Stimulated activated CD8-positive, alpha-beta memory T cell treated with anti-CD3 and anti-CD28 coated beads, Interleukin-15, amount 100 ng/mL, for 24 hours (primary cell): ENCODE measurements at places on chromosomes 11 and 22.

- no peak for DNase-seq
Observed at GRCh38 chr11:106088896-106089295, 11.4 kb downstream of the AASDHPPT start.

DNA sequence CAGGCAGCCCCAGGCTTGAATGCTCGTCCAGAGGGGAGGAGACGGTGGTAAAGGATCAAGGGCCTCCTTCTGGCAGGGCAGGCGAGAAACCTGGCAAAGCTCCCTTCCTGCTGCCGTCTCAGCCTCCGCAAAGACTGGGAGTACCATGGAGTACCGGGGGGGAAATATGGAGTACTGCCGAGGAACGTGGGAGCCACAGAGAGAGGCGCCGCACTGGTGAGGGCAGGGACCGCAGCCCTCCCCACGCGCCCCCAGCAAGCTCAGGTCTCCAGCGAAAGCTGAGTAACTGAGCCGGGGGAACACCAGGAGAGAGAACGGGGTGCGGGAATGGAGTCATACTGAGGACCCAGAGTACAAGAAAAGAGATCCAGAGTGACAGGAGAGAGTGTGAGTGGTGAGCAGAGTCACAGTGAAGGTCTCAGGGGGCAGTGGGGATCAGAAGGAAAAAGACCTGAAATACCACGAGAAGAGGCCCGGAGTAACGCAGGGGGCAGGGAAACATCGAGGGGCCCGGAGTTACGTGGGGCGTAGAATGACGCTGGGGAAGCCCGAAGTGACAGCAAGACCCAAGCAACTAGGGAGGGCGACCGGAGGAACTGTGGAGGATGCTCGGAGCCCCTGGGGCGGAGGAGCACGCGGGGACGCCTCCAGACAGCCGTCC lies 740 bp downstream of the EML3 start:
- DNase-seq = no peak

DNA sequence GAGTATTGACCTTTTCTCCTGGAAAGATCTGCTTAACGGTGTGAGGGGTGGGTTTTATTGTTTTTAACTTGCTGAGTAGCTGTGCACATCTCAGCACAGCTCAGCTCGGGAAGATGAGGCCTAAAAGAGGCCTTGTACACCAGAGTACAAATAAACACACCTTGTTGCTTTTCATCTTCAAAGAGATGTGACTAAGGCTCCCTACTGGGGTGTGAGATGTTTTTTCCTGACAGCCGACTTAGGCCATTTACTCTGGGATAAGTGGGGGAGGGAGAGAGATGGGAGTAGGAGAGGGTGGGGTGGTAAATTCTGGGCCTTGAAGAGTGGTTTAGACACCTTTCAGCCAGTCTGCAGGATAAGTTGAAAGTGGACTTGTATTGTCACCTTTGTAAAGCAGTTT lies 2.9 kb downstream of the LDLRAD3 start:
- no peak for DNase-seq

DNA sequence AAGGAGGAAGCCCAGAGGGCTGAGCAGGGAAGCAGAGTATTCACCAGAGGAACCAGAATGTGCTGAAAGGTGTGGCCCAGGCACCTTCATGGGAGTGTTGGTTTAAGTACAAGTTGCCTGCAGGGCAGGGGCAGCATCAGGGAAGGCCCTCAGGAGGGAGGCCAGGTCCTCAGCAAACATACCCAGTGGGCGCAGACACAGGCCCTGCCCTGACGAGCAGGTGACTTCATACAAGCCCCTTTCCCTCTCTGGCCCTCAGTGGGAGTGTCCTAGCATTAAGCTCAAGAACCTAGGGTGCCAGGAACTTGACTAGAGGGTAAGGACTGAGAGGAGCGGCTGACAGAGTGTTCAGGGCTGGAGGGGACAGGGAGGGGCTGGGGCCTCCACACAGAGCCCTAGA lies 7.5 kb upstream of the CASTOR1 start:
- no peak for DNase-seq

DNA sequence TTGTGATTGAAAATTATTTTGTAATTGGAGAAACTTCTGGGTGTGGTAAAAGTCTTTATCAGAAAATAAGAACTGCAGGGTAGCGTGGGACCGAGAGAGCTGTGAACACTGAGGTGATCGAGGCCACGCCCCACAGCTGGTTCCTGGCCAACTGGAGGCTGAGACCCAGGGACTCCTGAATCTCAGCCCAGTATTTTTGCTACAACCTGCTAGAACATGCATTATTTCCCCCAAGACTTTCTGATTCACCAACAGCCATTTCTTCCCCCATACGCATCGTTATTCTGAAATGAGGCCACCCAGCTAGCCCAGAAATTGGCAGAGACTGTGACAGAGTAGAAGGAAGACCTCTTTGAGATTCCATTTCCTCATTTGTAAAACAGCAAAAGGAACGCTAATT lies 3.4 kb upstream of the FGF19 start:
- DNase-seq = no peak

GRCh38 chr22:47196166-47196849 lies 433.9 kb downstream of the TBC1D22A start:
- no peak for DNase-seq

- no peak for DNase-seq
Observed at GRCh38 chr22:50490531-50491308, 4.1 kb downstream of the MIOX start.

- DNase-seq = no peak
Observed at GRCh38 chr11:64865286-64866172, 12.9 kb downstream of the EHD1 start.

GRCh38 chr11:2395211-2395730 lies 5.3 kb upstream of the TSSC4 start:
- no peak for DNase-seq

GRCh38 chr11:29032384-29033149 lies 924.4 kb downstream of the METTL15 start:
- DNase-seq = no peak

DNA sequence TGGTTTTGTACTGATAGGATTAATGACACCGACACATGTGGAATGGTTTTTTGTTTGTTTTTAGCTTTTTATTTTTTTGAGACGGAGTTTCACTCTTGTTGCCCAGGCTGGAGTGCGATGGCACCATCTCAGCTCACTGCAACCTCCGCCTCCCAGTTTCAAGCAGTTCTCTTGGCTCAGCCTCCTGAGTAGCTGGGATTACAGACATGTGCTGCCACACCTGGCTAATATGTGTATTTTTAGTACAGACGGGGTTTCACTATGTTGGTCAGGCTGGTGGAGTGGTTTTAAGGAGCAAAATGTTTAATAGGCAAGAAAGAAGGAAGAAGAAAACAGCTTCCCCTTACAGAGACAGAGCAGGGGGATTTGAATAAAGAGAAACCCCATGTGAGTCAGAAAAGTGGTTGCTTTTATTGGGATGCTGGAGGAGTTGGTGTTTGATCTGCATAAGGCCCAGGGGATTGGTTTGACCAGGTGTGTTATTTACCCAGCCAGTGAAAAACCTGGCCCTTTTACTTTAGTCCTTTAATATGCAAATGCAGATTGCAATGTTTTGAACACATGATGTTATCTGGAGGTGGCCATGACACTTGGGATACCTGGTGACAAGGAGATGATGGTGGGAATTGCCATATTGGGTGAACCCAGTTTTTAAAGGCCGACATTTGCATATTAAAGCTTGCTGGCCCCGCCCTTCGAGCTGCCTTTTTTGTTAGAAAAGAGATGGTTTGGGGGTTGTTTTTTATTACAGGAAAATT lies 24.3 kb downstream of the SUSD2 start:
- DNase-seq = no peak

DNA sequence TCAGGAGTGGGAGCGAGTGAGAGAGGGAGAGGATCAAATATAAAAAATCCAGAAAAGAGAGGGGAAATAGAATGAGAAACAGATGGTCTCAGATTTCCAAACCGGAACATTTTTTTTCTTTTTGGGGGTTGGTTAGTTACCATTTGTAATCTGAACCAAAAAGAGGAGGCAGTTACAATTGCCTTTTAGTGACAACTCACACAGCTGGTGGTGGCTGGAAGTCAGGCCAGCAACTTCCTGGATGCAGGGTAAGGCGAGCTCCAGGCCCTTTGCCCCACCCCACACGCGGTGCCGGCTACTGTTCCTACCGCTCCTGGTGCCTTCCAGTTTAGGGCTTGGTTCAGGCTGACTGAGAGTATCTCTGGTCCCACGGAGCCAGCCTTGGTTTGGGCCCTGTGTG lies 21.0 kb upstream of the UBASH3B start:
- no peak for DNase-seq

- DNase-seq = no peak
Observed at GRCh38 chr11:58784995-58785394, 53.3 kb upstream of the GLYAT start.

- no peak for DNase-seq
Observed at GRCh38 chr11:19075636-19076035, 15.1 kb upstream of the MRGPRX2 start.

DNA sequence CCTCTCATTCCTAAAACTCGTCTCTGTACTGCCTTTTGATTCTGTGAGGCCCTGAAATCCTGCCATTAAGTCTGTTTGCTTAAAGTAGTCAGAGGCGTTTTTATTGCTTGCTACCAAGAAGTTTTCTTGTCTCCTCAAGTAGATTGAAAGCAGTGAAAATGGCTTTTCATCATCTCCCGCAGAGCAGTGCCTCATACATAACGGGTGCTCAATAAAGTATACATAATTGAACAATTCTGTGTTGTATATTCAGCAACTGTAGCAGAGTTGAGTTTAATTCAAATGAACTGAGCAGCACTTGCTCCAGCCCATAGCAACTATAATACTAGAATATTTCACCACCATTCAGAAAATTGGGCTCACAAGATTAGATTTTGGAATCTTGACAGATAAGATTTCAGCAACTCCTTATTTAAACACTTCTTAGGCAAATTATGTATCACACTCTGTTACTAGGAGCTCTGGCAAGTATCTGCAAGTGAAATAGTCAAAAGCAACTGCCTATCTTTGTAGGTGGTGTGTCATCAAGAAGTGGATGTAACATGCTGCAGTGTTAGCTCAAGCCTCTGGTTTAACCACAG lies 20.0 kb downstream of the FIBIN start:
- DNase-seq = no peak

DNA sequence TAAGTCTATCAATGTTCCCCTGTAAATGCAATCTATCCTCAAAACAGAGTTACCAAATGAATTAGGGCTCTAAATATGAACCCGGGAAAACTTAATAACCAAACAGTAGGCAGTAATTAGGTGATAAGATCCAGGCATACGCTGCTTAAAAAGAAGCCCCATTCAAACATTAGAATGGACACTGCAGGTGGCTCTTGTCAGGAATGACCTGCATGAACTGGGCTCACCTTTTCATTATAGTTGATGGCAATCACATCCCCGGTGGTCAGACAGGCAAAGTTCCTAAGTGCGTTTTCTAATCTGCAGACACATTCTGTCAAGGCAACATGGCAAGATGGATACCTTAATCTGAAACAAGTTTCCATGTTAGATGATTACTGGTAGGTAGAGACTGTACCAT lies 14.0 kb downstream of the UFD1 start:
- DNase-seq = no peak

DNA sequence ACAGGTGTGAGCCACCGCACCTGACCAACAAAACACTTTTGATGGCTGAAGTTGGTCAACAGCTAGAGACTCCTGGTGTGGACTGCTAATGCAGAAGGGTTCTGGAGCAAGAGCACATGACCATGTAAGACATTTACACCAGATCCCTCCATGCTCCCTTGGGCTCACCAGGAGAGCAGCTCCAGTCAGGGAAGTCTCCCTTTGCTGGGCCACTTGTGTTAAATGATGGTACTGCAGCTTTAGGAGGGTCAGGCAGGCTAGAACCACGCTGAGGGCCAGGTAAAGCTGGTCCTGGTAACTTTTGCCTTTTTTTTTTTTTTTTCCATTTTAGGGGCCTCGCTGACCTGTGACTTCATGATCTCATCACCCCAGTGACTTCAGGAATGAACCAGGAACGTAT lies 146.4 kb downstream of the FBXO7 start:
- DNase-seq = no peak

DNA sequence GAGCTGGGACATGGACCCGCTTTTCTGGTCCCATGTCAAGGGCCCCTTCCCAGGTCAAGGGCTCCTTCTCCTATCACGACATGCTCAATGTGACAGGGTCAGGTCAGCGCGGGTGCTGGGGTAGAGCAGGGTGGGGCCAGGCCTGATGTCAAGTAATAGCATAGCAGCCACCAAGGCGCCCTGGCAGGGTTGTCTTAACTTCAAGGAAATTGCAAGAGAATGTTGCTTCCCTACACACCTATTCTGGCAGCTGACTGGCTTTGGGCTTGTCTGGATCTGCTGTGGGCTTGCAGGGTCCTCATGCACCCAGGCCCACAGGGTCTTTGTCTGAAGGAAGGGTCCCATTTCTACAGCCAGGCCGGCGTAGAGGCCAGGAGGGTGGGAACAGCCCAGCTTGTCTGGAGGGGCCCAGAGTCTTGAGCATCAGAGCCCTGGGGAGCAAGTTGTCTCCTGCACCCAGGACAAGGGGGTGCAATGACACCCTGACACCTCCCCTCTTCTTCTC lies 71.4 kb downstream of the BUD13 start:
- no peak for DNase-seq

DNA sequence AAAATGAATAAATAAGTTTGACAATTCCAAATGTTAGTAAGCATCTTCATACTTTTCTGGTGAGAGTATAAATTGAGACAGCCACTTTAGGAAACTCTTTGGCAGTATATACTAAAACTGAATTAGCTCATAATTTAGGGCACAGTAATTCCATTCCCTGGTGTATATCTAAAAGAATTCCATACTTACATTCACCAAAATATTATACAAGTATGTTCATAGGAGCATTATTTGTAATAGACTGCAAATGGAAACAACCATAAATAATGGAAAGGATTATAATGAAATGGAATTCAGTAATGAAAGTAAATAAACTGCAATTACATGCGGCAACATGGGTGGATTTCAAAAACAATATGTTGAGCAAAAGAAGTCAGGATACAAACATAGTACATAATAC lies 315.8 kb upstream of the LRRC4C start:
- no peak for DNase-seq

- DNase-seq = no peak
Observed at GRCh38 chr11:94854770-94855633, 86.8 kb downstream of the AMOTL1 start.

GRCh38 chr11:47123094-47123493 lies 53.6 kb downstream of the ARFGAP2 start:
- no peak for DNase-seq

- DNase-seq = no peak
Observed at GRCh38 chr22:36065462-36065774, 36.8 kb upstream of the RBFOX2 start.

DNA sequence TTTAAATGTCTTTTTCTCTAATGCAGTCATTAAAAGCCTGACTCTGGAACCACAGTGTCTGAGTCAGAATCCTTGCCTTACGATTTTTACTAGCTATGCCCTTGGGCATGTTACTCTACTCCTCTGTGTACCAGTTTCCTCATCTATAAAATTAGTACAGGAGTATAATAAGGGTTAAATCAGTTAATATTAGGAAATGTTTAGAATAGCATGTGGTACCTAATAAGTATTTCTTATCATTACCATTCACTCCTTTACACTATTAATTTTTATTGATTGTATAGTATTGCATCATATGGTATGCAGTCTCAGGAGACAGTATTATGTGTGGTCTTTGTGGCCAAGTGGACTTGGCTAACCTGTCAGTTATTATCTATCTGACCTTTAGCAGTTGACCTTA lies 68.2 kb downstream of the METTL15 start:
- no peak for DNase-seq

- DNase-seq = no peak
Observed at GRCh38 chr11:16779436-16779835, 41.0 kb downstream of the C11orf58 start.

GRCh38 chr22:42258126-42258525 lies 12.3 kb downstream of the TCF20 start:
- DNase-seq = no peak

GRCh38 chr11:85620256-85620655 lies 6.9 kb downstream of the DLG2 start:
- DNase-seq = no peak

GRCh38 chr11:117143390-117143789 lies 697 bp upstream of the PAFAH1B2 start:
- DNase-seq = no peak
